ENCODE measurements at places on chromosomes 4 and X. TPM values are rescaled to one million over a fixed set of nuclear protein-coding genes. Genes with fewer than 3 reads are reported as not detected.

Gene CENPVL1
- 1.7 TPM for total RNA-seq

Gene TXK
- total RNA-seq = 0.98 TPM

Gene FUNDC1
- total RNA-seq = 13.0 TPM

Gene SMIM10
- 0.49 TPM for total RNA-seq

Gene ZCCHC13
- total RNA-seq = not detected

Gene SLC10A4
- total RNA-seq = 5.2 TPM

Gene PRR32
- total RNA-seq = not detected

Gene PPBP
- total RNA-seq = 2.0 TPM
